NK-92 treated with Interleukin-12 subunit alpha and Interleukin-12 subunit beta, amount 100 ng/mL, for 24 hours (cell line): ENCODE measurements at places on chromosomes 1 and 21.

DNA sequence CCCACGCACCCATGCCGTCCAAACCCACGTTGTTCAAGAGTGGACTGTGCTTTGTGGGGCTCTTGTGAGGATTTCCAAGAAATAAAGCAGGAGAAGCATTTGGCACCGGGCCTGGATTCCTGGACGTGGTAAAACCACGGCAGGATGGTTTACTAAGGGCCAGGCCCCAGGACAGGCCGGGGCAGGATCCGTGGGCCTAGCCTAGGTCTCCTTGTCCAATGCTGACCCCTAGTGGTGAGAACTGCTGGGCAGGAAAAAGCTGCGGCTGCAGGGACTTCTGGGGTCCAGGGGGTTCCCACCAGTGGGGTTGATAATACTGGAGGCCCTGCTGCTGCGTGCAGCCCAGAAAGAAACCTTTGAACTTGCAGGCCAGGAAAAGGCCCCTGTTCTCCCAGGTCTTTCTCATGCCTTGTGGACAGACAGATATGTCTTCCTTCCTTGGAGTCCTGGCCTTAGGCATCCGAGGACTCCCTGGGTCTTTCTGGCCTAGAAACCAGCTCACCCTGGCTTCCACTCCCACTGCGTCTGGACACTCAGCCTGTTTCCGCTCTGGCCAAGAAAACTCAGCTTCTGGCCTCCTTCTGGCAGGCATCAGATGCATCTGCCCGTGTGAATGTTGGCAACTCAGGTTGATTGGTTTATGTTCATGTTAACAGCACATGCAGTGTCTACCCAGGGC, 106.9 kb upstream of the TMEM51 start:
- peak; percentile 23 for DNase-seq

DNA sequence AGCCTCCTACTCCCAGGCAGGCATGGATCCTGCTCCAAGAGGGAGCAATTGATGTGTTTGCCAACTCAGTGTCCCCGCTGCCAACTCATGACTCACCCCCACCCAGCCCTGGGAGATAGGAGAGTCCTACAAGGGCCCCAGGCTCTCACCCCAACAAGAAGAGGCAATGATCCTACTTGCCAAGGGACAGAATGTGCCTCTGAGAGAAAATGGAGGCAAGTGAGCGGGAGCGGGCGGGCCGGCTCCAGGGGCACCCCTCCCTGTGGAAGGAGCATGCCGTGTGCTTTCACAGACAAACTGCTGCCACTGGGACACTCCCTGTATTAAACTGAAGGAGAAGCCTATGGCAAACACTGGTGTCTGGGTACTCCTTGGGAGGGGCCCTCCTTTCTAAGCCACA, 16.7 kb downstream of the PKP1 start:
- DNase-seq: no peak

DNA sequence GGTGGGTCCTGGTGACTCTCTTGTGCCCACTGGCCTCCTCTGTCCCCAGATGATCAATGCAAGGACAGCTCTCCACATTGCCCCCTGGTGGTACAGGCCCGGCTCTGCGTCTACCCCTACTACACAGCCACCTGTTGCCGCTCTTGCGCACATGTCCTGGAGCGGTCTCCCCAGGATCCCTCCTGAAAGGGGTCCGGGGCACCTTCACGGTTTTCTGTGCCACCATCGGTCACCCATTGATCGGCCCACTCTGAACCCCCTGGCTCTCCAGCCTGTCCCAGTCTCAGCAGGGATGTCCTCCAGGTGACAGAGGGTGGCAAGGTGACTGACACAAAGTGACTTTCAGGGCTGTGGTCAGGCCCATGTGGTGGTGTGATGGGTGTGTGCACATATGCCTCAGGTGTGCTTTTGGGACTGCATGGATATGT, 10.8 kb downstream of the ADAMTSL4 start:
- peak; percentile 59 for DNase-seq

DNA sequence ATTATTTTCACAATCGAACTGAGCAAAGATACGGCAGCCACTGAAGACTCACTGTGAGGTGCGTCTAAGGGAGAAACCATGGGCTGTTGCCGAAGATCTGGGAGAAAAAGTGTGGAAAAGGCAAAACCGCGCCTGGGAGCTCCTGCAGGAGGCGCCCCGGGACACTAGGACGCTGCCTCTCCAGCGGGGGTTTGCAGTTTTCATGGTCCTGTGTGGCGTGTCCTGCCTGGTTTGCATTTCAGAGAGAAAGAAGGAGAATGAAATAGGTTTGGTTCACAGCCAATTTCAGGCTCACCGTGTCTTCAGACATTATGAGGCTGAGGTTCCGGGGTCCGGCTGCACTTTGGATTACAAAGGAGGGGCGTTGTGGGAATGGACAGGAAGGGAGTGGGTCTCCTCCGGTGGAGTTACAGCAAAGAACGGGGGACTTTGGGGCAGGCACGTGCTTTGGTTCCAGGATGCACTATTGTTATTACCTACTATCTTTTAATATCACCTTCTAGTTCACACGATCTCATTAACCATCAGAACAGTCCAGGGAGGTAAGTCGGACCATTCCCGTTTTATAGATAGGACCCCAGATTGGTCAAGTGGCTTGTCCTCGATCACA, 179.8 kb downstream of the DYRK1A start:
- no peak for DNase-seq

GRCh38 chr1:185998391-185998790, 264.2 kb downstream of the HMCN1 start:
- no peak for DNase-seq
